ENCODE measurements at places on chromosomes 7 and 10.
A peak's percentile ranks its signal among the peaks of the same experiment; 100 is the strongest.

DNA sequence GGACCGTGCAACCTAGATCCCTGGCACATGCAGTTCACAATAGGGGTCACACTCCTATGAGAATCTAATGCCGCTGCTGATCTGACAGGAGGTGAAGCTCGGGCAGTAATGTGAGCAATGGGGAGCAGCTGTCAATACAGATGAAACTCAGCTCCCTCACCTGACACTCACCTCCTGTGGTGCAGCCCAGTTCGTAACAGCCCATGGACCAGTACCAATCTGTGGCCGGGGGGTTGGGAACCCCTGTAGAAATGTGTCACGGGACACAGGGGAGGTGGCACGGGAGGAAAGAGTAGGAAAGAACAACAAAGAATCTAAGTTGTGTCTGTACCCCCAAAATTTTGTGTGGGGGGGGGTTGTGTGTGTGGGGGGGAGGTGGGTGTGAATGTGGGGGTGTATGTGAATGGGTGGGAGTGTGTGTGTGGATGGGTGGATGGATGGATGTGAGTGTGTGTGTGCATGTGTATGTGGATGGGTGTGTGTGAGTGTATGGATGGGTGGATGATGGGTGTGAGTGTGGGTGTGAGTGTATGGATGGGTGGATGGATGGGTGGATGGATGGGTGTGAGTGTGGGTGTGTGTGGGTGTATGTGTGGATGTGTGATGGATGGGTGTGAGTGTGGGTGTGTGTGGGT lies 33.1 kb downstream of the SFMBT2 start:
- DNase-seq = no peak

DNA sequence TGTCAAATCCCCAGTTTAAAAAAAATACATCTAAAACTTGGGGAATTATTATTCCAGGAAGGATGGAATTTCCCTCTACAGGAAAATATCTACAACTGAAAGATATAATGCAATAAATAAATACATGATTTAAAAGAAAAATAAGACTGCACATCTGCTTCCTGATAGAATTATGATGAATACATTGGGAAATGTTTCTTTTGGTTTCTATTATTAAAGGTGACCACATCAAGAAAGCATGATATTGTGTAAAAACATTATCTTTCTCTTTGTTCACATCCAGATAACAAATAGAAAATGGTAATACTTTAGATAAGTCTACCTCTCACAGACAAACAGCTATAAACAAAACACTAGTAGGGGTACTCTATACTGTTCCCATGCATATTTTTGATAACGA lies 19.2 kb downstream of the SEMA3D start:
- DNase-seq = no peak

DNA sequence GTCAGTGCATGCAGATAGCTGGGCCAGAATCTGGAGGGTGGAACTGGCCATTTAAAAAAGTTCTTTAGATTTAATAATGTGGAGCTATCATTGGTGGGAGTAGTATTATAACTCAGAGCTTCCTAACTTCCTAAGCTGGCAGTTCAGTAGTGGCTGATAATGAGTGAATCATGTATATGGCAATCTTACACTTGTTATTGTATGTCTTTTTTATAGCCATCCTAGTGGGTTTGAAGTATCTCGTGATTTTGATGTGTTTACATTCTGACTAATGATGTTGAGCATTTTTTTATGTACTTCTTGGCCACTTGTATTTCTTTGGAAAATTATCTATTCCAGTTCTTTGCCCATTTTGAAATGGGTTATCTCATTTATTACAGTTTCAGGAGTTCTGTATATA lies 15.4 kb downstream of the TFAM start:
- DNase-seq = no peak

DNA sequence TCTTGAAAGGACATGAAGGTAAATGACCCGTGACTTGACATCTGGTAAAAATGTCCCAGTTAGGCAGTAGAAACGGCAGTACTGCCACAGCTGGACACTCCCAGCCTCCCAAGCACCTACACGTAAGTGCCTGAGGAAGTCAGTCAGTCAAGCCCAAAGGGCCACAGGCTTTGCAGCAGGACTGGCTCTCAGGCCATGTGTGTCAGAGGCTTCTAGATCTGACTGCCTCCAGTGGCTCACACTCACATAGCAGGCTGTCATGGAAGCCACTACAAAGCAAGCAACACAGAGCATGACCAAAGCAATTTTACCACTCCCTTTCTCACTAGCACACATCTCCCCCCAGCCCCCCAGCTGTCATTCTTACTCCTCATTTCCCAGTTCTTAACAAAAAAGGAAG lies 17.8 kb upstream of the CCNJ start:
- no peak for DNase-seq

- peak; percentile 33 for DNase-seq
Observed at GRCh38 chr7:92835851-92836488, 403 bp downstream of the CDK6 start.

DNA sequence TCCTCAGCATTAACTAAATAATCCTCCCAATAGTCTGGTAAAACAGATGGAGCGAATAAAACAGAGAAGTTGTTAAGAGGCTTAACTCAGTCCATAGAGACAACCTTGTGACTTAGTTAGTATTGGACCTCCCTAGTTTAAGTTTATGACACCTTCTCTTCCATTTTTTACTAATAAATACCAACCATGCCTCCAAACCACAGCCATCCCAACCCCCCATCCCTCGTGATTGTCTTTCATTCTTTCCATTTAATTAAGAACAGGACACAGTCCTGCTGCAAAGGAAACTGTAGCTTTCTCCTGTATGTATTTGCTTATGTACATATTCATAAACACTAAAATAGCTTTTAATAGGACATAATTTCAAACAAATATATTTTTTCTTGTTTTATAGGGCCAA lies 238.2 kb downstream of the SEMA3D start:
- DNase-seq = no peak

DNA sequence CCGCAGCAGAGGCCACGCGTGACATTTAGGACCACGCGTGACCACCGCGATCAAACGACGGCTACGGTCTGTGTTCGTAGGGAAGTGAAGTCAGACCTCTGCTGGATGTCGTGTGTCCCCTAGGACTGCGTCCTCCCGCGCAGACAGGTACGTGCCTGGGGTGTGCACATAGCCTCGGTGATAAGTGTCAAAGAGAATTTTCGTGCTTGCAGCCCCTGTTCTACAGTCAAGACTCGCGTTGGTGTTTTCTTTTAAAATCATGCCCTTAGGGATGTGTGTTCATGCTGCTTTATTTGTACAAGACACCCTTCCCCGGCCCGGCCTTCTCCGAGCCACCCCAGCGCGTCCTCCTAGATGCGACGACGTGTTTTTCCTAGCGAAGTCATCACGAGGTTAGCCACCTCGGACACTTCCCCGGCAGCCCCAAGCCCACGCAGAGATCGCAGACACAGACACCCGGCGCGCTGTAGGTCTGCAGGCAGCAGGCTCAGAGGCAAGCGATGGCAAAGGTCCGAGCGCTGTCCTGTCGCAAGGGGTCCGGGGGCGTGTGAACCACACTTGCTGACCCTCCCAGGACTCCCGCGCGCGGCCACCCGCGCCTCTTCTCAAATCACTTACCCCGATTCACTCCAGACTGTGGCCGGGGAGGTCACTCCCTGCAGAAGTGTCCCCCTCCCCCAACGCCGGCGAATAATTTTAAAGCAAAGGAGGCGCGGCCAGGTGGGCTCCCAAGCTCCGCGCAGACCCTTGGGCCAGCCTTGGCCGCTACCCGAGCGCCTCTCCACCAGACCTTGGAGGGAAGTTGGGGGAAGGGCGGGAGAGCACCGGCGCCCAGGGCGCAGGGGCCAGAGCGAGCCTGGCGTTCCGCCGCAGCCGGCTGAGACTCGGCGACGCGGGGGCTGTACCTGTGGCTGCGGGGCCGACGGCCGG lies 552 bp downstream of the MKX start:
- DNase-seq = peak; percentile 27

DNA sequence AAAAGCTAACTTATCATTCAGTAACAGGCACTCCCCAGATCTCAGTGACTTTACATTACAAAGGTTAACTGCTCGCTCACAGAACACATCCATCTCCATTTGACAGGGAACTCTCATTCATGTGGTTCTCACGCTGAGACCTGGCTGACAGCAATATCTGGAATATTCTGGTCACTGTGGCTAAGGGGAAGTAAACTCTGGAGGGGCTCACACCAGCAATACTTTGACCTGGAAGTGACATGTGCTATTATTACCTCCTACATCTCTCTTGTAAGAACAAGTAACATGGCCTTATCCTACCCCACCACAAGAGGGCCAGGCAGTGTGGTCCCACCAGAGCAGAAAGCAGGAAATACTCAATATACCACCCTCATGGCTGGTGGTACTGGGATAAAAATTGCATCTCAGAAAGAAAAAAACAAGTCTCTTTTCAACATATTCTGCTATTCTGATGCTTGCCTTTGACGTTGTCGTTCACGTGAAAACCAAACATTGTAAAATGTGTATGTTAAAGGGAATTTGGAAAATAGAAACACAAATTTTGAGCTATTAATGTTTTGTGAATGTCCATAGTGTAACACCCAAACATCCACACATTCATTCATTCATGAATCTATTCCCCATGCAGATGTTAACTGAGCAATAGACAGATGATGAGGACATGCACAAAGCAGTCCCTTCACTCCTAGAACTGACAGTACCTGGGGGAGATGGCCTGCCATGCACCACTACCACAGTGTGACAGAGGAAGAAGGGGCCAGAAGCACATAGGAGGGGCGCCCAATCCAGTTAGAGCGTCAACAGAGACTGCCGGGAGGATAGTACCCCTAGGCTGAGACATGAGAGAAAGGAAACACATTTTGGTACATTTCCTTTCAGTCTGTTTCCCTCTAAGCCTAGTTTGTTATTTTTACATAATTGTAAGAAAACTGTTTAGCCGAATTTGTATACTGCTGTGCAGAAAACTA lies 166.0 kb upstream of the SP4 start:
- peak; percentile 52 for DNase-seq

DNA sequence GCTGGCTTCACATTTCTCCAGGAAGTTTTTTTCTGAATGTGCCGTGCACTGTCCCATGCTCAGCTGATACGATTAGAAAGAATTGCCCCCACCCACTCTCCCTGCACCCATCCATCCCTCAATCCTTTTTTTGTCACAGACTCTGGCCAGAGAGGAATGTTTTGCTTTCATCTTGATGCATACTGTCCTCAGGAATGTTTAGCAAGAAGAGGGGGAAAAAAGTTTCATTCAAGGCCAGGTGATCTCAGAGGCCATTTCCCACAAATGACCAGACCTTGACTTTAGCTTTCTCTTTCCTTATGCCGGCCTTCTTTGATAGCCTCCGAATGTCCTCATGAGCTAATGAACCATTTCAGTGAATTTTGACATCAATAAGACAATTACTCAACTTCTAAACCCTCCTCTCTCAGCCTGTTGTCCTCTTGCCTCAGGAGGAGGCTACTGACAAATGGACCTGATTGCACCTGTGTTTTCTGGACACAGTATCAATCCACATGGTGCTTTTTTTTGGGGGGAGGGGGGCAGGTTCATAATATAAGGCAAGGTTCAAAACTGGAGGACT lies 105.0 kb upstream of the KLF6 start:
- DNase-seq = no peak

DNA sequence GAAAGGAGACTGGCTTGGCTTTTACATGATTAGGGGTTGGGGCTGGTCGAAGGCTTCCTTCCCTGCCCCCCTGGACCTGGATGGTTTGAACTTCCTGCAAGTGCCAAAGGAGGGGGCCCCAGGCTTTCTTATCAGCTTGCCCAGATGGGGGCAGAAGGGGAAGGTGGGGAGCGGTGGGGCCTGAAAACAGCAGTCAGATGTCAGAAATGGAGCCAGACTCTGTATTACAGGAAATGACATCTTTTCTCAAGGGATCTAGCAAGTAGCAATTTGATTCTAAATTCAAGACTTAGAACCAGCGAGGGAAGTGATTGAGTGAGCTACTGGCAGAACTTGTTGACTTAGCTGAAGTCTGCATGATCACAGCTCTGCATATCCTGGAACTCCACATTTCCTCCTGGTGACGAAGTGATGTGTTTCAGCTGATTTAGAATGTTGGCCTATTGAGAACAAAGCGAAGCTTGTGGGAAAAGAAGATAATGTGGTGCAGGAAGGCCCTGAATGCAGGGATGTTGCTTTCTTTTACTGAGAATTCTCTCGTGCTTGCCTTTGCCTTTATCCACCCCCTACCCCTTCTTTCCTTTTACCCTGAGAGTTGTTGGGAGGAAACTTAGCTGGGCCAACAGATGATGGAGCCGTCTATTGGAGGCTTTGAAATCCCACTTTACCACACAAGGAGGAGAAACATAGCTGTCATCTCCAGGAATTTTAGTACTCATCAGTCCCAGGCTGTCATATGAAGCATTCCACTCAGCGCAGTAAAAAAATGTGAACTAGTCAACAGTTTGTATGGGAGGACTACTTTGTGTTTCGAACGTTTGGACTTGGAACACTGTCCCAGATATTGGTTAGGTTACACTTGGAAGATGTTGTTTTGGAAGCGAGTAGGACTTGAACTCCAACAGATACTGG lies 43.2 kb downstream of the CCNY start:
- DNase-seq = peak; percentile 18

DNA sequence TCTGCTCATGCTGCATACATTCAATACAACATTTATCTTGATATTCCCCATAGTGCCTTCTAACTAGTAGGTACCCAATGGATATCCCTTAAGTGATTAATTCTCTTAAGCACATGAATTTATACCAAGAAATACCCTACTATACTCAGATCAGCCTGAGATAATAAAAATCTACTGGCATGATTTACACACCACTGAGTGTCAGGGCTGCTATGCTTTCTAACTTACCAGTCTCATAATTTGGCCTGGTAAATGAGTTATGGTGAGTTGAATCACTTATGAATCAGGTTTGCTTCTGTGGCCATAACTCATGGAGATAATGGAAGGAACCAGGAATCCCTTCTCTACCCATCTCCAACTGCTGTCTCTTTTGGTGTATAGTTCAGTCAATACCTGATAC lies 122.8 kb downstream of the THSD7A start:
- no peak for DNase-seq

DNA sequence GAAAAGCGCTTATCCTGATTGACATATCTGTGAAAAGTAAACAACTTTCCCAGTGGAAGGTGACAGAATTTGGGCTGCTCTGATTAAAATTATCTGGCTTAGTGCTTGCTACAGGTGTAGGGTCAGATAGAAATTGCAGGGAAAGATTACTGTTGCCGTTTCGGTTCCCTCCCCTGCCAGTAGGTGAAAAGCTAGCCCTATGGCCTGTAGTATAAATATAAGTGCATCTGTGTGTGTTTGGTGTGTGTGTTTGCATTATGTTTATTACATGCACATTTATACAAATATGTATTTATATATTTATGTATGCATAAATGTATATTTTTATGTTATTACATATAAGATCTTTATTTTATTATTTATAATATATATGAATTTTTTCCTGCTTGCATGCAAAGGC lies 72.3 kb upstream of the VOPP1 start:
- no peak for DNase-seq

DNA sequence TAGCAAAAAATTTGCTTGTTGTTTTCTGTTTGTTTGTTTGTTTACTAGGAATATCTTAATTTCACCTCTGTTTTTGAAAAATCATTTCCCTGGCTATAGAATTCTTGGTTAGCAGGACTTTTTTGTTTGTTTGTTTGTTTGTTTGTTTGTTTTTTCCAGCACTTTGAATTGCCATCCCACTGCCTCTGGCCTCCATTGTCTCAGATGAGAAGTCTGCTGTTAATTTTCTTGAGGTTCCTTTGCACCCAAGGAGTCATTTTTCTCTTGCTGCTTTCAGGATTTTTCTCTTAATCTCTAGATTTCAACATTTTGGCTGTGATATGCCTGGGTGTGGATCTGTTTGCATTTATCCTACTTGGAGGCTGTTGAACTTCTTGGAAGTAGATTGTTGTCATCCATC lies 105.7 kb downstream of the FOXL3 start:
- no peak for DNase-seq

GRCh38 chr10:5323446-5323845 lies 41.3 kb upstream of the UCN3 start:
- no peak for DNase-seq

- no peak for DNase-seq
Observed at GRCh38 chr10:61257956-61258496, 195.2 kb downstream of the TMEM26 start.
